OCI-LY7 (cell line): ENCODE measurements at places on chromosomes 12 and 14.

- DNase-seq: no peak
Measured at GRCh38 chr12:91774434-91774921, 371.2 kb downstream of the BTG1 start.

- DNase-seq: peak; percentile 69
Measured at GRCh38 chr12:101838628-101839323, 8.0 kb upstream of the GNPTAB start.

- DNase-seq: no peak
Measured at GRCh38 chr12:7125632-7126227, 3.0 kb downstream of the RBP5 start.

- no peak for DNase-seq
Measured at GRCh38 chr12:32395026-32395425, 4.3 kb upstream of the FGD4 start.

DNA sequence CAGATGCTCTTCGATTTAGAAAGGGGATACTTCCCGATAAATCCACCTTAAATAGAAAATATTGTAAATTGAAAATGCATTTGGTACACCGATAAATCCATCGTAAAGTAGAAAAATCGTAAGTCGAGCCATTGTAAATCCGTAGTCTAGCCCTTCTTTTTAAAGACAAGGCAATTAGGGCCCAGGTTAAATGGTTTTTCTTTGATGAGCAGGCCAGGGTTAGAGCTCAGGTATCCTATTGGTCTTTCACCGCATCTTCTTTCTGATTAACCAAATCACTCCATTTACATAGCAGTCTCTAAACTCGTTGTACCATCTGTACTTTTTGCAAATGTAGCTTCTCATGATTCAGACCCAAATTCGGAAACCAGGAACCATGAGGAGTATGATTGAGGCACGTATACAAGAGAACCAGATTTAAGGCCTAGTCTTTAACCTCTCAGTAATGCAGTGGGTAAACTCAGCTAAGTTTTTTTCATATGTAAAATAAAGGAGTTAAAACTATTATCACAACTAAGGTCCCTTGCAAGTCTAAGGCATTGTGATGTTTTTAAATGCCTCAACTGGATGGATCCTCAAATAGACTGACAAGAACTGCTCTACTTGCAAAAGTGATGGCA is 2.2 kb upstream of the YAF2 start:
- DNase-seq: no peak

- peak; percentile 67 for DNase-seq
Measured at GRCh38 chr12:22459838-22460490, 84.4 kb downstream of the C2CD5 start.

DNA sequence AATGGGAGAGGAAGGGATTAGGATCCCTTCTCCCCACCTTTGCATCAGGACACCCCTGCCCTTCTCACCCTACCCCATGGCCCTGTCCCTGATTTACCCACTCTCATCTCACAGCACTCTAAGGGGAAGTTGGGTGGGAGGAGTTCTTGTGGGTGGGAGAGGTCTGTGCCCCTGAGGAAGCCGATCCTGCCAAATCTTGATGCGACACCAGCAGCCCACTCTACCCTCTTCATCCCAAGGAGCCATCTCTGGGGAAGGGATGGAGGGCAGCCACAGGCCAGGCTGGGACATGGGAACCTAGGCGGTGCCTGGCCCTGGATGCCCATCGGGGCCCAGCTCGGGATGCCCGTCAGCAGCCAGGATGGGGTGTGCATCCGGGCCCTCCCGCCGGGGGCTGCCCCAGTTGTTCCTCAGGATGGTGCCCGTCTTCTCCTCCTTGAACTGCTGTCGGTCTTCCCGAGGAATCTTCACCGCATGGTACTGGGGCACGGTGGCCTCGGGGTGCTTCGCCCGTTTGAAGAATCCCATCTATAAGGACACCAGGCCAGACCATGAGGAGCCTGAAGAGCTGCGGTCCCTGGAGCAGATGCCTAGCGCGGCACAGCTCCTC is 22.8 kb downstream of the ITGA7 start:
- no peak for DNase-seq

DNA sequence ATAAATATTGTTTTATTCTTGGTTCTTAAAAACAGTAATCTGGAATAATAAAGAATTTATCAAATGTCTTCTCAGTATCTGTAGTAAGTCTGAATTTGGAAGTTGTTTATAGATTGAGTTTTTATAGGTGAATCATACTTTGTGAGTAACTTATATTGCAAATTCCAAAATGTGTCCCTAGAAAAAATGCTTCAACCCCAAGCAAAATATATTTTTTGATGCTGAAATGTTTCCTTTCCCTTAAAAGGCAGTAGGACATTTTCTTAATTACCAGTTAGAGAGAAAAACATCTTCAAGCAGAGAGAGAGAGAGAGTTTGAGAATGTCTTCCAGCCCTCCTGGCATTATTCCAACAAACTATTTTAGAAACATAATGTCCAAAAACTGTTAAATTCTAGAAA is 37.9 kb downstream of the PELI2 start:
- no peak for DNase-seq

GRCh38 chr14:60199321-60199720 is 34.1 kb upstream of the DHRS7 start:
- no peak for DNase-seq

DNA sequence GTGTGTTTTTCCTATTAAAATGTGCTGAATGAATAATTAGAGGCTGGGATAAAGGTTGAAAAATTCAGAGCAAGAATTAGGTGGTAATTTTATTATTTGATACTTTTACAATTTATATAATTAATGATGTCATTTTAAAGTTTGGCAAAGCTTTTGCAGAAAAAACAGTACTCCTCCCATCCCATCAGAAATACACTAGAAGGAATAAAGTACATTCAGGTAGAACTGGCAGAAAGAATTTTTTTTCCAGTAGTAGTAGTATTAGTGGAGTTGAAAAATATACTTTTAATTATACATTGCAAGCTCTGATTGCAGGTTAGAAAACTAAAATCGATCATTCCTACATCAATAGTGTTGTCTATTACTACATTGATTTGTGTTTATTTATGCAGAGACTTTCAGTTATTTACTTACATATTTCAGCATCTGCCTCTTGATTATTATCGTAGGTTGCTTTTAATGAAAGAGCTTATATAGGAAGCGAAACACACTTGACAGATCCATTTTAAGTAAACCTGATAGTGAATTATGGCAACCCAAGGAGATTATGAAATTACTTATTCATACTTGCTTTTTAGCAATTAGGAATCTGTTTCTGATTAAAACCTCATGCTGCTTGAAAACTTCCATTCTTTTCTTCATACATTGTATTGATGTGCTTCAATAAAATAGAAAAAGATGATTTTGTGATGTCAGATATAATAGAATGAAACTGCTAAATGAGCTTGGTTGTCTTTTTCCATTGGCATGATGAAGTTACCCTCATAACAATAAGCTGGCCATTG is 10.1 kb downstream of the FOXG1 start:
- DNase-seq: no peak

- DNase-seq: no peak
Measured at GRCh38 chr12:20446836-20447235, 78.5 kb downstream of the PDE3A start.

- no peak for DNase-seq
Measured at GRCh38 chr14:105108516-105108864, 43.3 kb upstream of the GPR132 start.

DNA sequence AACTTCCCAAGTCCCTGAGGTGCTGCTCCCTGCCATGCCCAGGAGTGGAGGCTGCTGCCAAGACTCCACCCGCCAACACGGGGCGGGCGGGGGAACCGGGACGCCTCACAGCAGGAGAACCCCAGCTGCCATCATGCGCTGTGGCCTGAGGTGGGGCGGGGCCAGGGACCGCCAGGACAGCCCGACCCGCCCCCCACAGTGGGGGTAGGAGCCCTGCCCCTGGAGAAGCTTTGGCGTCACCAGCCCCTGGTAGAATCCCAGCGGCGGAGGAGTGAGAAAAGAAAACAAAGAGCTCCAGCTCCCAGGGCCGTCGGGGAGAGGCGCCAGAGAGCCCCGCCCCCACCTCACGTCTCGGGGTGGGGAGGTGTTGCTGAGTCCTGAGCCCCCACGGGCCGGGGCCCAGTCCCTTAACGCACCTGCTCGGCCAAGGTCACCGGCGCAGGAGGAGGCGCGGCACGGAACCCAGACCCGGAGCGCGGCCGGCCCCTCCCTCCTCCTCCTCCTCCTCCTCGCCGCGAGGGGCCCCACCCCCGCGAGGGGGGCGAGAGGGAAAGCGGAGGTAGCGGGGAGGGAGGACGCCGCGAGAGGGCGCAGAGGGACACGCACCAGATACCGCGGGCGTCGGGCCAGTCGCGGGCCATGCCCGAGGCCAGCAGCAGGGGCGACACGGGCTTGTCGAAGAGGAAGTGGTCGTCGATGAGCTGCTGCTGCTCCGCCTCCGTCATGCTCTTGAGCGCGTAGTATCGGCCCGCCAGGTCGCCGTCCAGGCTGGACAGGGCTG is 1.8 kb downstream of the CKB start:
- DNase-seq: peak; percentile 48

GRCh38 chr14:43535231-43535838 is 971.7 kb downstream of the FSCB start:
- DNase-seq: no peak

DNA sequence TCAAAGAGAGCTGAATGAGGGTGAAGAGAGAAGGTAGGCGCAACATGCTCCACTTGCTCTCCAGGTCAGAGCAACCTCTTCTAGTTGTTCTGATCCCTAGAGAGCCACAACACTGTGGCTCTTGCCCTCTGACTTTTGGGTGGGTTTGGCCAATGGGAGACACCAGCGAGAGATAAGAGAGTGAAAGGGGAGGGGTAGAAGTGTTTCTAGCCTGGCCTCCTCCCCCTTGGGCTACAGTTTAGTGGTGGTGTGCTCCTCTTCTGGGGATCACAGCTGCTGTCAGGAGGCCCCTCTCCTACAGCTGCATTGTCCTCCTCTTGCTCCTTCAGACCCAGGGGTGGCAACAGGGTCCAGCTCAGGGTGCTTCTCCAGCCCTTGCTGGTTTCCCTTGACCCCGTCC is 454.8 kb downstream of the FUT8 start:
- DNase-seq: no peak
